Activated naive CD4-positive, alpha-beta T cell treated with anti-CD3 and anti-CD28 coated beads for 36 hours (primary cell): ENCODE measurements at places on chromosomes 11 and 22. TPM values are rescaled to one million over a fixed set of nuclear protein-coding genes. Genes with fewer than 3 reads are reported as not detected.
A peak's percentile ranks its signal among the peaks of the same experiment; 100 is the strongest.

GRCh38 chr22:42317691-42318547 lies 47.5 kb upstream of the TCF20 start:
- H3K36me3 ChIP-seq = no peaks in the 10 kb centered on the region
- H3K27me3 ChIP-seq = no peaks in the 10 kb centered on the region
- no peak overlapping the region for H3K27ac ChIP-seq
- DNase-seq = no peak
- H3K4me1 ChIP-seq = peaks cover 32% of the 10 kb centered on the region

GRCh38 chr11:74602637-74603556 lies 10.5 kb downstream of the POLD3 start:
- peaks cover 26% of the 10 kb centered on the region for H3K36me3 ChIP-seq
- H3K4me3 ChIP-seq = no peak overlapping the region
- H3K4me1 ChIP-seq = no peaks in the 10 kb centered on the region
- no peaks in the 10 kb centered on the region for H3K27me3 ChIP-seq
- no peak for DNase-seq

DNA sequence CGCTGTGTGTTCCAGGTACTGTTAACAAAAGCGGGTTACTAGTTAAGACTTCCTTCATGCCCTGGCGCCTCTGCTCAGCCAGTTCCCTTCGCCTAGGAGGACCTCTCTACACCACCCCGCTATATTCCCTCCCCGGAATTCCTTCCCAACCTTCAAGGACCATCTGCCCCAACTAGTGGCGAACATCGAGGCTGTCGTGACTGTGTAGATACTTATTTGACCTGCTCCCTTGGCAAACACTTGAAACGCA lies 450 bp upstream of the BCL2L13 start:
- H3K4me3 ChIP-seq = peak overlapping the region; percentile 85
- DNase-seq = no peak
- H3K27ac ChIP-seq = peak overlapping the region; percentile 89
- no peaks in the 10 kb centered on the region for H3K27me3 ChIP-seq

DNA sequence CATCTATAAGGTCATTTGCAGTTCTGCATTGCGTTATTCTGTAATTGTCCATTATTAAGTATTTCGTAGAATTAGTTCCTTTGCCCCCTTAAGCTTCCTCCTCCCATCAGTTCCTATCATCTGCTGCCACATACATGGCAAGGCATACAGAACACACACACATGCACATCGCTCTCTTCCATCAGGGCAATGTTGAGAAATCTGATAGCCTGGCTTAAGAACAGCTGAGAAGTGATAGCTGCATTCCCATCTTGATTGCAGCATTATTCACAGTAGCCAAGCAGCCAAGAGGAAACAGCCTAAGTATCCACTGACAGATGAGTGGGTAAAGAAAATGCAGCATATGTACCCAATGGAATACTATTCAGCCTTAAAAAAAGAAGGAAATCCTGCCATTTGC lies 186.8 kb upstream of the CADM1 start:
- no peak overlapping the region for H3K27ac ChIP-seq
- no peaks in the 10 kb centered on the region for H3K36me3 ChIP-seq
- no peak overlapping the region for H3K4me3 ChIP-seq
- DNase-seq = no peak
- peaks cover 3% of the 10 kb centered on the region for H3K27me3 ChIP-seq
- no peaks in the 10 kb centered on the region for H3K4me1 ChIP-seq

MMP8 gene
- not detected for total RNA-seq
